Progenitor cell of endocrine pancreas (in vitro differentiated cells): ENCODE measurements at places on chromosomes 3 and 15.

DNA sequence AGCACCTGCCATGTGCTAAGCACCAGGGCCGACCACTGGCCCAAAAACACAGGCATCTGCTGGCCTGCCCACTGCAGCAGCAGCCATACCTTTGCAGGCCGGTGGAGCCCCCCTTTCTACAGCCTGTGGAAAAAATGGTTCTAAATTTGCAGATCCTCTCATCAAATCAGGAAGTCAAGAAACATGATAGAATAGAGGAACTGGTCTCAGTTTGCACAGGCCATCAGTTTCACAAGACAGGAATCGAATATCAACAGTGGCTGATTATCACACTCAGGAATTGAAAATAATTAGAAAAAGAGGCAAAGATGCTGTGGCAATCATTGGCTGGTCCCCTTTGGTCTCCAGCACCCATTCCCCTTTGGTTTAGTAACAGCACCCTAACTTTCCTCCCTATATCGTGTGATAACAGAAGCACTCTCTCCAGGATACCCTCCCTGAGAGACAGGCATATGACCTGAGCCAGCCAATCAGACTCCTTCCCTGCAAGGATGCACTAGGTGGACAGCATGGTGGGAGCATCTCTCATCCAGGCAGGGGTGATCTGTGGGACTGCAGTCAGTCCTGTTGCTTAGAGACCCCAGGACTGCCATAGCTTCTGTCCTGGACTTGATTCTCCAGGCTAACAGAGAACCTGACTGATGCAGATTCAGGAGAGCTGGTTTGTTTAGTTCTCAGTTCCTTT lies 3.5 kb upstream of the PAK6 start:
- DNase-seq, result no peak

DNA sequence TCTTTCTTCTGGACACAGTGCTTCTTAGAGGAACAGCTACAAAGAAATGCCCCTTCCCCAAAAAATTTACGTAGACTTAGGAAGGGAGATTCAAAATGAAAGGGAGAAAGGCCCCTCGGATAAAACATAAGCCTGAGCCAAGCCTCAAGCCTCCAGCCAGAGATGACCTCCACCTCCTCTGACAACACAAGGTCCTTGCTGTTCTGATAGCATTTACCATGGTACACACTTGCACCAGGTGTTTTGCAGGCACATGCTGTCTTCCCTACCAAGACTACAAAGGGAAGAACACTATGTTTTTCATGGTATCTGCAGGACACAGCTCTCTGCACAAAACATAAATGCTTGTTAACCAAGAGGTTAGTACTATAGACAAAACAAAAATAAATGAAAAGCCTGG lies 27.8 kb downstream of the RYK start:
- no peak for DNase-seq

DNA sequence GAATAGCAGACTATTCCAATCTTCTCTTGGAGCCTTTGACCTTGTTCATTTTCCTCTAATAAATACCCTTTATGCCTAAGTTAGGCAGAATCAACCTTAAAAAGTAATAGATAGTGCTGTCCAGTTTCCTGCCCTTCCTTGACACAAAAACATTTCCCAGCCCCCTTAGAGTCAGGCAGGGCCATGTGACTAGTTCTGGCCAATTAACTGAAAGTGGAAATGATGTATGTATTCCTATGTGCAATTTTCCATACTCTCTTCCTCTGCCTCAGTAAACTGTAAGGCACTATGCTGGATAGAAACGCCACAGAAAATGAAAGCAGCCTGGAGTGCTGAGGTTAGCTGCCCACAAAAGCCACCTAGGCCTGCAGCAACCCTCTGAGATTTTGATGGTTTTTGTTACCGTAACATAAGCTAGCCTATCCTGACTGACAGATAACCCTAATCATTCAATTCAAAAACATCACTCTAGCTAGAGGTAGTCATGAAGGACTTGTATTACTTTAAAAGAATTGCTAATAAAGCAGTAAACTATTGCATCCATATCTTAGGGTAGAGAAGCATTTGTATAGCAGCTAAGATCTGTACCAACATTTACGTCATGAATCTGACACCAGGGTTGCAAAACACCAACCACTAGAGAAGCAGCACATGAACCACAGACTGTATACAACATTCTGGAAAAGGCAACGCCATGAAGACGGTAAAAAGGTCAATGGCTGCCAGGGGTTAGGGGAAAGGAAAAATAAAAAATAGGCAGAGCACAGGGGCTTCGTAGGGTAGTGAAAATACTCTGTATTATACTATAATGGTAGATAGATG lies 112.9 kb downstream of the ULK4 start:
- no peak for DNase-seq

DNA sequence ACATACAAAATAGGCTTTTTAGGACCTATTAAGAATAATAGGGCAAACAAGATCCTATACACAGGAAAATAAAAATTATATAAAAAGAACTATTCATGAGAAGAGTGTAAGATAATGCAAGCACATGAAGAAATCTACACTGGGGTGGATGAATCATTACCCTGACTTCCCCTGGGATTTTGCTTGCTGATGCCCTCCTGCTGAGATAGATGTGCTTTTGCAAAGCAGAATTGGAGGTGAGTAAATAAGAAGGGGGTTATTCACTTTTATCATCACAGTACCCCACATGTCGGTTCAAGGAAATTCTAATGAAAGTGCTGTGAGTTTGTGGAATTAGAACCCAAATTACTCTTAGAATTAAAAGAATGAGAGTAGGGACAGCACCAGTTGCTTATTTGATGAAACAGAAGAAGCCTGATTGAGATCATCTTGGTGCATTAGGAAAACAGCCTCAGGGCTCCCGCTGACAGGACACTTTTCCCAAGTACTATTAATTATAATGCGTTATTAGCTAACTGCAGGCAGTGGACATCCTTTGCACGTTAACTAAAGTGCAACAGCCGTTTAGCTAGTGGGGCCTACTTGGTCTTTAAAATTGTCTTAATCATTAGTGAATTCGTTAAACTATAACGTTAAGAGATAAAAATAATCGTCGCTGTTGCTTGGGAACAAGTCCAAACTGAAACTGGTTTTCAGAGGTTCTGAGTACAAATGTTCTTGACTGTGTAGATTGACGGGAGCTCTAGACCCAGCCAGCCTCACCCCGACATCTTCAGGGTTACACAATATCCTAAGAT lies 48.4 kb downstream of the SLC2A2 start:
- no peak for DNase-seq

GRCh38 chr15:101765772-101766456 lies 37.4 kb upstream of the OR4F6 start:
- no peak for DNase-seq

GRCh38 chr15:65528461-65529060 lies 1.7 kb upstream of the HACD3 start:
- no peak for DNase-seq

- DNase-seq, result no peak
Measured at GRCh38 chr3:108662142-108662738, 72.7 kb downstream of the DZIP3 start.

- no peak for DNase-seq
Measured at GRCh38 chr3:8656240-8656639, 11.6 kb upstream of the SSUH2 start.

DNA sequence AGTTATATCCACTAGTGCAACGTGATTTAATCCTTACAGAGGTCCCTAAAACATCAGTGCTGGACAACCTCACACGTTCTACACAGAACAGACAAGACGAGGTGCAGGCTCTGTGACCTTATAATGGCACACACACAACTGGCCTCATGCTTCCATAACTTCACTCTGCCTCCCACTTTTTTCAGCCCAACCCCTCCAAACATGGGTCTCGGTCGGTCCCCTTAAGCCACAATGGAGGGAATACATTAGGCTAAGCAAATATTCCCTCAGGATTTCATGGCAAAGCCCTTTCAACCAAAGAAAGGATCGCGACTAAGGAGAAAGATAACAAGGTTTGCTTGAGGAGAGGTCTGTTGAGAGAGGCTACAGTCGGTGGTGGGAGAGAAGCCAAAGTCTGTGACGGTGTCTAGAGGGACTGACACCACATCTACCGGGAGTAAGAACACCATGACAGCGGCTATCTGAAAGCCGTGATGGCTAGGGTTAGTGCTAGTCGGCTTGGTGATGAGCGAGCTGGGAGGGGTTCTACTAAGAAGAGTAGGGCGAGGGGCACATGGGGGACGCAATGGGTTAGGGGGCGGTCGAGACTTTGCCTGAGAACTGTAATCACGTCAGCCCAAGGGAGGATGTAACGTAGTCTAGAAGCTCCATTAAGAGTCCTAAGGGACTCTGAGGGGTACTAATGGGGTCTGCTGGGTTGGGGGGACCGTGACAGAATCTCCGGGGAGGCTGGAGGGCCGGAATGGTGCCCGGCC lies 1.0 kb downstream of the MYO9A start:
- no peak for DNase-seq

DNA sequence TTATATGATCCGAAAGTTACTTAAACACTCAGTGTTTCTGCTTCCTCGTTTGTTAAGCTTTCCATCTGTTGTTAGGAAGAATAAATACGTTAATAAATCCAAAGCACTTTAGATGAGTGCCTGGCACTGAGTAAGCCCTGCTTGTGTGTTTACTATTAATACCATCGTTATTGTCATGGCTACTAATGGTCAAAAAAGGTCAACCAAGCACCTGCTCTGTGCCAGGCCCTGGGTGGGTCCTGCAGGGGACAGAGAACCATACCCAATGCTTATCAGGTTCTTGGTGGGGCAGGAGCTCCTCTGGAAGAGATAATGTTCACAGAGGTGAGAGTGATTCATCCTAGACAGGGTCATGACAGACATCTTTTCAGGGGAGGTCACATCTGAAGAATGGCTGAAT lies 39.9 kb downstream of the GALNT15 start:
- DNase-seq, result no peak

GRCh38 chr3:109728861-109729494 lies 391.6 kb upstream of the DPPA4 start:
- DNase-seq, result no peak

- DNase-seq, result no peak
Measured at GRCh38 chr15:98126326-98127085, 166.0 kb downstream of the ARRDC4 start.
